Mesenteric fat pad (tissue), 1 donor: ENCODE measurements at places on chromosomes 6 and 20.

DNA sequence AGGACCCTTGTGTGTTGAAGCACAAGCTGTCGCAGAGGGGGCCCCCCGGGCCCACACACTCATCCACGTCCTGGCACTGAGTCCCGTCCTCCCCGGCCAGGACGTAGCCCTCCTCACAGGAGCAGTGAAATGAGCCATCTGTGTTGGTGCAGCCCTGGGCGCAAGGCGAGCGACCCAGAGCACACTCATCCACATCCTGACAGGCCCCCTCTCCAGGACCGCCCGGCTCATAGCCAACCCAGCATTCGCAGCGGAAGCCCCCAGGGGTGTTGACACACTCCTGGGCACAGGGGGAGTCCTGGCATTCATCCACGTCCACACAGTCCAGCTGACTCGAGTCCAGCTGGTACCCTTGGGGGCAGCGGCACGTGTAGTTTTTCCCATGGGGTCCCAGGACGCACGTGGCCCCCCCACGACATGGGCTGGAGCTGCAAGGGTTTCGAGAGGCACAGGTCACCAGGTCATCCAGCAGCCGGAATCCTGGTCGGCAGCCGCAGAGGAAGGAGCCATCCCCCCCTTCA is 1.2 kb downstream of the CD93 start:
- DNase-seq: no peak

GRCh38 chr20:23684261-23684660 is 4.6 kb downstream of the CST4 start:
- DNase-seq: no peak

DNA sequence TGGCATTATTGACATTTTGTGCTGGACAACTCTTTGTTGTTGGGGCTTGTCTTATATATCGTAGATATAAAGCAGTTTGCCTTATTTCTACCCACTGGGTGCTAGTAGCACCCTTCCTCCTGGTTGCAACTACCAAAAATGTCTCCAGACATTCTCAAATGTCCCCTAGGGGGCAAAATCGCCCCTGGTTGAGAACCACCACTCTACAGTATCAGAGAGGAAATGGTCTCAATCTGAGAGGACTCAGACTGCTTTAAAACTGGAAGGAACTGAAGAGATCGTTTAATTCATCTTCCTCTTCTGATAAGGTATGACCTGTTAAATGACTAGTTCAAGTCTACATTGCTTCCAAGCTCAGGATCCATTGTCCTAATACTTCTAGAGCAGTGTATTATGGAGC is 14.9 kb downstream of the SH3BGRL2 start:
- DNase-seq: no peak

DNA sequence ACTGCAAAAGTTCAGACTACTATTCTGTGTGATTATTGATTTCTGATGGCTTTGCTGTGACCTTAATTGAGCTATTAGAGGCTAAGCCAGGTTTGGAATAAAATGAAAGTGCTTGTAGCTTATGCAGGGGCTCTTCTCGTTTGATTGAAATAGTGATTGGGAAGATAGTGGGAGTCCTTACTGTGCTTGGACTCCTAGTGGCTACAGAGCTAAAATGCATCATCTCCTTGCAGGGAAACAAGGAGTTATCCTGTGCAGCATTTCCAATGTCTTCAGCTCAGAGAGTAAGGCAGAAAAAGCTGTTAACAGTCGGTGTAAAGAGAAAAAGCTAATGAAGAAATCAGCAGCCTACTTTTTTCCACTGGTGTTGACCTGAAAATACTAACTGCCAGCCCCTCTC is 173.5 kb downstream of the SLC35F1 start:
- DNase-seq: no peak

DNA sequence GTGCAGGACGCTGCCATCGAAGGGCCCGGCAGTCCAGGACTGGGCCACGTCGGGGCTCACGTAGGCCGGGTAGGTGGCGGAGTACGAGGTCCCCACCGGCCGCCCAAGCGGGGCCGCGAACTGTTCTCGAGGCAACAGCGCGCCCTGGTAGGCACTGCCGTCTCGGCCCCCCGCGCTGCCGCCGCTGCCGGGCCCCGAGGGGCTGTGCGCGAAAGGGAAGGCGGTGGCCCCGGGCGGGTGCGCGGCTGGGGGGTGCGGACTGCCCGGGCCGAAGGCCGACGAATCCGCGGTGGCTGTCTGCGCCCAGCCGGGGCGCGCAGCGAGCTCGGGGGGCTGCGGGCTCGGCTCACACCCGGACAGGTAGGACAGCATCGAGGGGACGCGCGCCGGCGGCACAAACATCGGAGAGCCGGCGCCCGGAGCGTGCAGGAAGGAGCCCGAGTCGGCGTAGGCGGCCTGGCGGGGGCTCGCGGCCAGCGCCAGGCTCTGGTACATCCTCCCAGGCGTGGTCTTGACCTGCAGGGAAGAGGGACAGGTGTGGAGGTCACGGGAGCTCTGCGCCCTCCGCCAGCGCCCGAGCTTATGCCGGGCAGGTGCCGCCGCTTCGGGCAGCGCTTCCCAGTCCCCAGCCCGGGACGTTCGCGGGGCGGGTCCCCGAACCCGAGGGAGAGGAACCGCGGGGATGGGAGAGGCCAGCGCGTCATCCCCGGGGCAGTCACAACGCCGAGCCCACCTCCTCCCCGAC is 596 bp downstream of the GATA5 start:
- DNase-seq: no peak

- DNase-seq: no peak
Measured at GRCh38 chr20:12773936-12774335, 234.8 kb upstream of the SPTLC3 start.

DNA sequence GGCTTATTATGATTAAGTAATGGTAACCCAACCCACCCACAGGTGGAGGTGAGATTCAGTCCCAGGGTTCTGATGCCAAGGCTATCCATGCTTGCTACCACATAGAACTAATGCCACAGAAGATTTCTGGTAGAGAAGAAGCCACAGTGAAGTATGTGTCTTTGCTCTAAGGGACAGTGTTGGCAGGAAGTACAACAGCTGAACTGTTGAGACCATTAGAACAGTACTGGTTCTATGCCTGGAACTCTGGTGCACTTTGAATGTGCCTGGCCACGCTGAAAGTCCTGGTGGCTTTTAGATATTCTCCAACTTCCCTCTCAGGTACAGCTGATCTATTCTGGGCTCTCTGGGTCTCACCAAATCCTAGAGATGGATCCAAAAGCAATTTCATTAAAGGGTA is 7.8 kb downstream of the STX7 start:
- no peak for DNase-seq

DNA sequence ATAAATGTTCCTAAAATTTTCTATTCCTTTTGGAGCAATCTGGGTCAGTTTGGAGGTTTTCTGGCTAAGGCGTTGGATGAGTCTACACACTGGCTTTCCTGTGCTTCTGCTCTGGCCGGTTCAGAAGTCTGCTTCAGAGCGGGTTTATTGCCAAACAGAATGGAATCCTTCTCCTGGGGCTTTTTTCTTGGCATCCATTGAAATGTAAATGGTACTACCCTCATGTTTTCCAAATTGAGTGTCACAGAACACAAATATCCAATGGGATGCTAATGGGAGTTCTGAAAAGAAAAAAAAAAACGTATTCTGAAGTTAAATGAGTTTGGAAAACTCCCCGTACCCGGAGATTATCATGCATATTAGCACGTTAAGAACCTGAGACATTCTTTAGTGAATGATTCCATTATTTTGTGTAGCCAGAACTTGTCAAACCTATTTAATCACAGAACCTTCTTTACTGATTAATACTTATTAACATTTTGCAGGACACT is 930.3 kb downstream of the QKI start:
- no peak for DNase-seq

GRCh38 chr6:143346004-143346403 is 104.5 kb downstream of the ADAT2 start:
- no peak for DNase-seq

- no peak for DNase-seq
Measured at GRCh38 chr6:92259171-92259570, 1160.2 kb downstream of the EPHA7 start.

- DNase-seq: no peak
Measured at GRCh38 chr6:33314943-33315792, 1.3 kb upstream of the TAPBP start.

GRCh38 chr6:30922447-30922852 is 8.4 kb downstream of the VARS2 start:
- no peak for DNase-seq

DNA sequence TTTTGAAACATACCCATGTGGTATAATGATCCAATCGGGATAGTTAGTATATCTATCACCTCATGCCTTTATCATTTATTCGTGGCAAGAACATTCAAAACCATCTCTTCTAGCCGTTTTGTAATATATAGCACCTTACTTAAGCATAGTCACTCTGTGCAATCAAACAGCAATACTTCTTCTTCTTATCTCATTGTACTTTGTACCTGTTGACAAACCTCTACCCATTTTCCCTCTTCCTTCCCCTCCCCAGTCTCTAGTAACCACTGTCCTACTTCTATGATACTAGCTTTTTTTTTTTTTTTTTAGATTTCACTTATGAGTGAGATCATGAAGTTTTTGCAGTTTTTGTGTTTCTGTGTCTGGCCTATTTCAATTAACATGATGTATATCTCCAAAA is 296.7 kb downstream of the EYS start:
- no peak for DNase-seq

DNA sequence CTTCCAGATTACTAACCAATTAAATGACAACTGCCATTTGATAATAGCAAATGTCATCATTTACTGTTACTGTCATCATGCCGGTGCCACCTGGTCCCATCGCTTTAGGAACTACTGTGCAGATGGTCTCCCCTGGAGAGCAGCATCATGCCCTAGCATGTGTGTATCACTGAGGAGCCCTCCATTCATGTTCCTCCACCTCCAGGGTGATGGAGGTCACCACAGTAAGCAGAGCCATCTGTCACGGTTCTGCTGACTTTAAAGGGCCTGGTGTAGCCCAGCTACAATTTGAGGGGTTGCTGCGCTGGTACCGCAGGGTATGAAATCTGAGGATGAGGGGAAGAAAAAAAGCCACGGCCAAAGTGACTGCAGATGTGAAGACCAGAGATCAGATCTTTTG is 118.8 kb upstream of the KCNK16 start:
- DNase-seq: no peak

DNA sequence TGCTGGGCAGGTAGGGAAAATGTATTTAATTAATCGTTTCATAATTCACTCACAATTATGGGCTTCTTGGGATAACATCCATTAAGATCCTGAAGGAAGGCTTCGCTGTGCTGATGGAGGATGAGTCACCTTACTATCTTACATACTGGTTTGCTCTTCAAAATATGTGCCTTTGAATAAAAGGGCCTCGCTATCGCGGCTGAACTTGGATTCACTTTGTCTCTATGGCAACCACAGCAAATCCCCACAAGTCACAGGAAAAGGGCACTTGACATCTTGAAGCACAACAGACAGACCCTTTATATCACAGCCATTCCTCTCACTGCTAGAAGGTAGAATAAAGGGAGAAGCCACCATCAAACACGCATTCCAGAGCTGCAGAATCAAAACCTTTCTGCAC is 141.3 kb upstream of the MYLIP start:
- no peak for DNase-seq

GRCh38 chr6:2196079-2196679 is 49.2 kb downstream of the GMDS start:
- DNase-seq: no peak

DNA sequence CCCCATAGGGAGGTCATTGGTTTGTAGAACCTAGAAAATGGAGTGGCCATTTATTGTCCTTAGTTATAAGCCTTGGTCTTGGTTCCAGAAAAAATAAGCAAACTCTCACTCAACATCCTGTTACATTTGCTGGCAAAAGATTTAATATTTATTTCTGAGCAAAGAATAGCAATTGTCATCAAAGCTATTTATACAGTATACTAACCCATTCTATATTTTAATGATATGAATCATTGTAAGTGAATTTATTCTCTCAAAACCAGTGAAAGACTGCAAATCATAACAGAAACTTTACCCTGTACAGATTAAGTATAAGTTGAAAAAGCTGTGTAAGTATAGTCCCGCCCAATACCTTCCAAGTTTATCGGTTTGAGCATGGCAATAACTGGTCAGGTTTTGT is 364.4 kb downstream of the CD109 start:
- DNase-seq: no peak

GRCh38 chr20:39538317-39538716 is 576.2 kb downstream of the DHX35 start:
- no peak for DNase-seq

- DNase-seq: no peak
Measured at GRCh38 chr6:6436946-6437345, 116.5 kb upstream of the F13A1 start.

DNA sequence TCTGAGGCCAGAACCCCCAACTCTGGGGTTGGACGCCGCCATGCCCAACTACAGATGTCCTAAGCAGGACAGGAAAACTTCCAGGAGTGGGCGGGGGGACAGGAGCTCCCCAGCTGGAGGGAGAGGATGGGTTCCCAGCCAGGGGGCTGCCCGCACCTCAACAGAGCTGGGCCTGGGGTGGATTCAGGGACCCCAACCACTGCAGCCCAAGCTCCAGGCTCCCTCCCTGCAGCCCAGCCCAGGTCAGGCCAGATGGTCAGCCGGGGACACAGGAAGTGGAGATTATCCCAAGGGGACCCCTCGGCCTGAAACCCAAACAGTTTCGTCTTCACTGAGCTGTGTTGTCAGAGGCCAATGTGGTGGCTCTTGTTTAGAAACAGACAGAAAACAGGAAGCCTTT is 9.4 kb downstream of the LAMA5 start:
- DNase-seq: no peak

DNA sequence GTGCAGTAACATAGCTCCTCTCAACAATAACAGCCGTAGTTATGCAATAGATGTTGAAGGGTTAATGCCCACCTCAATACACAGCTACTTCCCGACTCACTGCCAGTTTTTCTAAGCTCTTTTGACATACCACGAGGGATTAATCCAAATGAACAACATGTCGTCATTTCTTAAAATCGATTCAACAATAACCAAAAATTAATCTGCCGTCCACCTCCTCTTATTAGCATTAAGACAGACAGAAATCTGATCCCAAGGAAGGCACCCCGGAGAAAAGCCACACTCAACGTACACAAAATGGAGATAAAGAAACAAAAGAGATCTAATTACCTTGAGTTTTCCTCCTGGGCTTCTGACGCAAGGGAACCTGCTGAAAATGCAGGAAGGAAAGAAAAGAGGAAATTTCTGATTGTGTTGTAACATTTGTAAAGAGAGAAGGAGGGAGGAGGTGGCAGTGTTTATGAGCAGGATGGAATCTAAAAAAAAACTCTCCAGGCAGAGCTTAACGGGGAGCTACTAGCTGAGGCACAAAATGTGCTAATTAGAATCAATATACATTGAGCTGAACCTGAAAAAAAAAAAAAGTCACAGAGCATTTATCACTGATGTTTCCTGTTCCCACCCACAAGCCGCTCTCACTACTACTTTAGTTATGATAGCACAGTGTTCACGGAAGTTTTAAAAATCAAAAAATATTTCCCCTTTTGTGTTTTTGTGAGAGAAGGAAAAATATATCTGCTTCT is 109.3 kb downstream of the IPCEF1 start:
- DNase-seq: no peak

- DNase-seq: no peak
Measured at GRCh38 chr6:11609324-11610071, 71.9 kb downstream of the TMEM170B start.

- no peak for DNase-seq
Measured at GRCh38 chr20:45781391-45781931, 10.2 kb downstream of the WFDC3 start.
